Neural crest cell (in vitro differentiated cells): ENCODE measurements at places on chromosomes 13 and 19.

GRCh38 chr19:5695649-5696195 is 5.6 kb downstream of the RPL36 start:
- H3K4me1 ChIP-seq = peaks cover 9% of the 10 kb centered on the region
- no peak overlapping the region for H3K27ac ChIP-seq
- peaks cover 14% of the 10 kb centered on the region for H3K27me3 ChIP-seq

- no peak for DNase-seq
- H3K4me1 ChIP-seq = peaks cover 19% of the 10 kb centered on the region
- H3K27ac ChIP-seq = no peak overlapping the region
- H3K27me3 ChIP-seq = peaks cover 92% of the 10 kb centered on the region
These were observed 1.5 kb downstream of the SLC17A7 start for GRCh38 chr19:49439836-49440235.

DNA sequence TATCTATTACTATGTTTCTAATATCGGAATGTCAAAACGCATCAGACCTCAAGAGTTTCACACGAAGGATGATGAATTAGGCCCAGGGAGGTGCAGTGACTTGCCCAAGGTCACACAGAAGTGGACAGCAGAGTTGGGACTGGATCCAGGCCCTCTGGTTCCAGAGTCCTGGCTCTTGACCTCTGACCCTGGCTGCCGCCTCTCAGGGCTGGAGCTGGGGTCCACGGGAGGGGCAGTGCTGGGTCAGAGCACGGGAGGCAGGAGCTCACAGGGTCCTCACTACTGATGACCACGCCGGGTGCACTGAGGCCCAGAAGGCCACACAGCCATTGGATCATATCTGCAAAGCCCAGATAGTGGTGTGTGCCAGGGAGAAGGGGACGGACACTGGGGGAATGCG is 9.2 kb upstream of the ASPDH start:
- H3K36me3 ChIP-seq = peaks cover 7% of the 10 kb centered on the region
- no peaks in the 10 kb centered on the region for H3K27me3 ChIP-seq
- H3K4me3 ChIP-seq = no peak overlapping the region
- H3K4me1 ChIP-seq = no peaks in the 10 kb centered on the region
- DNase-seq = no peak
- H3K27ac ChIP-seq = no peak overlapping the region

DNA sequence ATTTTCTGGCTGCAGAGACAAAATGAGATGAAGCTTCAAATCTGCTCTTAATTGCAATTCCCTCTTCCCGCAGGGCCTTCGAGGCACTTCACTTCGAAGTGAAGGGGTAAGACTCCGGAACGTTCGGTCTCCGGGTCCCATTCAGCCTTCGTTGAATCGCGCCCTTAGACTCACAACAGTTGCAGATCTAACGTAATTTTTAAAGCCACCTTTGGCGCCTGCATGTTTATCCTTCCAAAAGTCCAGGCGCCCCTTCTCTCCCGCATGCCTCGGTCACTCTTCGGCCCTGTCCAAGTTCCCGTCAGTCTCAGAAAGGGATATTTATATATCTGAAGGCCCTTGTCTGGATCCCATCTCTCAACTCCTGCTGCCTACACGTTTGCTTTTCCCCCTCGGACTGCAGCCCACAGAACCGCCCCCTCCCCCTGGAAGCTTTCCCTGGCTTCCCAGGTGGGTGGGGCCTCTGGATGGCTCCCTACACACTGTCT is 915 bp upstream of the KCTD12 start:
- H3K4me1 ChIP-seq = peaks cover 22% of the 10 kb centered on the region
- peak overlapping the region; percentile 90 for H3K4me3 ChIP-seq
- DNase-seq = peak; percentile 11
- no peaks in the 10 kb centered on the region for H3K36me3 ChIP-seq
